Stimulated activated CD4-positive, alpha-beta T cell treated with anti-CD3 and anti-CD28 coated beads, Interleukin-2, amount 100 ng/mL, for 24 hours (primary cell): ENCODE measurements at places on chromosomes 4 and X.

- DNase-seq = no peak
Observed at GRCh38 chrX:100673397-100673953, 29.5 kb downstream of the SRPX2 start.

GRCh38 chrX:42248226-42248625, 324.9 kb upstream of the CASK start:
- no peak for DNase-seq

GRCh38 chr4:164536814-164537213, 217.1 kb upstream of the SMIM31 start:
- no peak for DNase-seq

GRCh38 chr4:156000491-156000890, 46.8 kb upstream of the CTSO start:
- DNase-seq = no peak
